ENCODE measurements at places on chromosomes 3 and 15.
A peak's percentile ranks its signal among the peaks of the same experiment; 100 is the strongest.

DNA sequence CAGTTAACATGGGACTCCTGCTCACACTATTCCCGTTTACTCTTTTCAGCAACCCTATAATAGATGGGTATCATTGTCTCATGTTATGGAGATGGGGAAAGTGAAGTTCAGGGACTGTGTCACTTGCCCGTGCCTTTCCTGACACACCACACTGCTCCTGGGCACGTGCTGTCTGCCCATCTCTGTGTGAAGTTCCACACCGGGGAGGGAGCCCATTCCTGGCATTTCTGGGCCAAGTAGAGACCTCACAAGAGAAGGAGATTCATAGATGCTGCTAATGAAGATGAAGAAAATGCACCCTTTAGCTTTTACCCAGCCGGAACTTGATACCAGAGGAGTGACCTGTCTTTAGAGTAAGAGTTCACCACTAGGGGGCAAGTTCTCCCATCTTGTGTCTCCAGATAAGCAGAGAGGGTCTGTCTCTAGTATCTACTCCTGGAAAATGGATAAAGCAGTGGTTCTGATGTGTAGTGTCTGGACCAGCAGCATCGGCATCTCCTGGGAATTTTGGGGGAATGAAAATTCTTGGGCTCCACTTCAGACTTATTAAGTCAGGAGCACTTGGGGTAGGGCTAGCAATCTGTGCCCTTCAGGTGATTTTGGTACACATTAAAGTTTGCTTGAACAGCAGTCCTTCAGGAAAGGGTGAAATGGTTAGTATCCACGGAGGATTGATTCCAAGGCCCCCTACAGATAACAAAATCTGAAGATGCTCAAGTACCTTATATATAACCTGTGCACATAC, 2.0 kb upstream of the TOPBP1 start:
- peak; percentile 77 for DNase-seq

- DNase-seq: no peak
These were observed 27.1 kb upstream of the GALNT15 start for GRCh38 chr3:16147220-16147994.

DNA sequence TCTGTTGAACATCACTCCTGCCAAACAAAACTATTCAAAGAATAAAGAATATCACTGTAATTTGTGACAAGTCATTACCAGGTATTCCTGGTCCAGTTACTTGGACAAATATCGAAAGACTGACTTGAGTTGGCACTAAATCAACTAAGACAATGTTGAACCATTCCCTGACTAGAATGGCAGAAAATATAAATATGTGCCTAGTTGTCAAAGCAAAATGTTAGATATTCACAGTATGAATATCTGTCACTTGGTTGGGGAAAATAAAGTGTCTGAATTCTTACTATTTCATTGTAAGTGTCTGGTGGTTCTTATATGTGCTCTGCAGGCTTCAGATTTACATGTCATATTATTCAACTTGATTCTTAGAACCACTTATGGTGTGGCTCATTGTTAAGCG, 470.2 kb downstream of the NAALADL2 start:
- no peak for DNase-seq

- DNase-seq: no peak
These were observed 40.7 kb downstream of the PTPN9 start for GRCh38 chr15:75538376-75538775.

DNA sequence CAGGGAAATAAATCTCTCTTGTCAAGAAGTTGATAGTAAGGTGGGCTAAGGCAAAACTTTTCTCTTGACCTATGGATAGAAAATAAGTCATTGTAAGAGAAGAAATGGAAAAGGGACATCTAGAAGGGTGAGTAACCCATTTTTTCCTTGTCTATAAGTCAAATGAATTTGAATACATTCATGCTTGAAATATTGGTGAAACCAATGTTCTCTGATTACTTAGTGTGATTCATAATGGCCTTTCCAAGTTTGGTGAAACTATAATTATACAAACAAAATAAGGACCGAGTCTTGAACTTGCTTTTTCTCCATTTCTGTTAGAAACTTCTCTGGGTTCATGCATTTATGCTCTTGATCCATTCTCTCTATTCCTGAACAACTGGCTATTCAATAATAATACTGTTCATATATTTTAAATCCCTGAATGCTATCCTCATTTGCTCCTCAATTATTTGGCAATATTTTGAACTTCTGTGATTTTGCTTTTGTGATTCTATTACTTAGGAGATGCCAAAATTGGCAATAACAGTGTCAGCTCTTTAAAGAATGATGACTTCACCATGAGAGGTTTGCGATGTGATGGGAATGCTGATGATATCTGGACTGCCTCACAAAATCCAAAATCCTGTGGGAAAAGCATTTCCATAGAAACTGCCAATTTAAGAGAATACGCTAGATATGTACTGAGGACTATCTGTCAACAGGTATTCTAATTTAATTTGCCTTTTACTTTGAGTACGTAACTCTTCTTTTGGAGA, 12.3 kb downstream of the P2RY12 start:
- no peak for DNase-seq

- DNase-seq: peak; percentile 41
These were observed 37.5 kb downstream of the NBEAL2 start for GRCh38 chr3:47016934-47017435.

GRCh38 chr3:17154941-17155340, 270.2 kb downstream of the PLCL2 start:
- no peak for DNase-seq

GRCh38 chr15:36550650-36551049, 28.8 kb upstream of the CDIN1 start:
- DNase-seq: no peak

GRCh38 chr3:157065201-157065600, 94.7 kb downstream of the CCNL1 start:
- DNase-seq: no peak

DNA sequence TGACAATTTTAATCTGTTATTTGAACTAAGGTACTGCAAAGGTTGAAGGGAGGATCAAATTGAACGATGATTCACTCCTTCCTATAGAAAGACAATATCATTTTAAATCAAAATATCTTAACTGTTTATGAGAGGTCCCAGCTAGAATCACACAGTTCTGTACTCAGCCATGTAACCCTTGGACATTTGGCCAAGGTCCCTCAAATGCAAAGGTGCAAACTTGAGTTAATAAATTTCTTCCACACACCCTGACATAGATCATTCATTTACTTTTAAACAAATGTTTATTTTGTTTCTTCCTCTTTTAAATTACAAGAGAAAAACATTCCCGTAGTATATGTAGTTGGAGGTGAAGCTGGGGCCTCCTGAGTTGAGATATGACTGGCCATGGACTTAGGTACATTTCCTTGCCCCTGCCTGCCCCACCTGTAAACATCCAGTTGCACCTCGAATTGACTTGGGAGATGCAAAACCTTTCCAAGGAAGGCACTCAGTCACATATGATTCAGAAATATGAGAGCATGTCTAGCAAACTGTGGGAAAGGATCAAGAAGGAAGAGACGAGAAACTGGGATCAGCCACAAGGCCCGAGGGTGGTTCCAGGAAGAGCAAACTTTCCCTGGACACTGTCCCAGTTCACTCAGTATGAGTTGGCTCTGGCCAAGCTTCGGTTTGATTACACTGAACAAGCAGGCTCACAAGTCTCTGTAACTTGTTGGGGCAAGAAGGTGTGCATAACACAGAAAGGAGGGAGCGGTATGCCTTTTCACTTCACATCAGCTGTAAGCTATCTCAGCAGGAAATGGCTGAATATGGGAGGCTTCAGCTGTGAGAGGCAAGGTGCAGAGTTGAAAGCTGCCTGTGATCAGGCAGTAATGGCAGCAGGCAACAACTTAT, 6.7 kb downstream of the TNFSF10 start:
- no peak for DNase-seq

DNA sequence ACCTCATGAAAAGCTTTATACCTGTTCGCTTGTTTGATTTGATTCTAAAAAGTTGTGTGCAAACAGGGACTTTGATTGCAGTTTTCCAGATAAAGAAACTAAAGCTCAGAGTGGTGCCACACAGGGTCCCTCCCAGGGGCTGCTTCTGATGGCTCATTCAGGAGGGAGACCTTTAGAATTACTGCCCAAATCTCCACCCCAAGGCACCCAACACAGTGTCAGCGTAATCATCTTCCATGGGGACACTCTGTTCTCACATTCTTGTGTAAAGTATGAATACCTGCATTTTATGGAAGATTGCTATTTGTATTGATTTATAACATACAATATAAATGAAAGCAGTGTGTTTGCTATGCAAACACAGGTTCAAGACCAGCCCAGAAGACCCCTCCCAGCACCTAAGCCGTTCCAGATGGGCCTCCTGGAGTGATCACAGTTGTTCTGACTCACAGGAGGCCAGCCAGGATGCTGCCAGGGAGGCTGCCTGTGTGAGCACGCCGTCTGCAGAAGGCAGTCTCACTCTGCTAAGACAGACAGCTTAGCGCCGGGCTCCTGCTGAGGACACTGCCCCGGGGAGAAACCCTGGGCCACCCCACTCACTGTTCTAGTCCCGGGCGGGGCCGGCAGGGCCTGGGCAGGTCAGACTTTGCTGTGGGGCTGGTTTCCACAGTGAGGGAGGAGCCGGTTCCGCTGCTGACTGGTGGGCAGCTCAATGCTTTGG, 185.6 kb downstream of the FAM43A start:
- DNase-seq: no peak

- DNase-seq: peak; percentile 3
These were observed 142.7 kb downstream of the MEGF11 start for GRCh38 chr15:66110864-66111263.

DNA sequence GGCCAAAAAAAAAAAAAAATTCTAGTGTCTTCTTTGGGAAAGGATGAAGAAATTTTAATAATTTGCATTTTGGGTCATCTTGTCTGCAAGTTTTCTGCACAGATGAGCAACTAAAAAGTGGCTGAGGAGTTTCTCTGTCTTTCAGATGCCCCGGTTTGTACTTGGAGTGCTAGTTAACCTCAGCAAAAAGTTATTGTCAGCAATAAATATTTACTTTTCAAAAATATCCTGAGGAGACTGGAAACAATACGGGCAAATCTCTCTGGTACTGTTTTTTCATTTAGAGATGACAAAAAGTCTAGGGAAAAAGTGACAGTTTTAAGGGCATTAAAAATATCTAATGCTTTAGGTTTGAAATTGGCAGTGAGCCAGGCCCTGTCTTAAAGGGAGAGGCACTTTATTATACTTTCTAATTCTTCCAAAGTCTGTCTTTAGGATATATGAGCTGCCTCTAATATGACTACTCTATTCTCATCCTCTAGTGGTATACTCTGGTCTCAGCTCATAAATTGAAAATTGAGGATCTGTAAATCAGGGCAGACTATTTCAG, 436.0 kb upstream of the NR2F2 start:
- no peak for DNase-seq

- no peak for DNase-seq
These were observed 117.6 kb downstream of the PDE8A start for GRCh38 chr15:85099195-85099803.

GRCh38 chr3:177448987-177449359, 251.7 kb upstream of the TBL1XR1 start:
- DNase-seq: no peak

DNA sequence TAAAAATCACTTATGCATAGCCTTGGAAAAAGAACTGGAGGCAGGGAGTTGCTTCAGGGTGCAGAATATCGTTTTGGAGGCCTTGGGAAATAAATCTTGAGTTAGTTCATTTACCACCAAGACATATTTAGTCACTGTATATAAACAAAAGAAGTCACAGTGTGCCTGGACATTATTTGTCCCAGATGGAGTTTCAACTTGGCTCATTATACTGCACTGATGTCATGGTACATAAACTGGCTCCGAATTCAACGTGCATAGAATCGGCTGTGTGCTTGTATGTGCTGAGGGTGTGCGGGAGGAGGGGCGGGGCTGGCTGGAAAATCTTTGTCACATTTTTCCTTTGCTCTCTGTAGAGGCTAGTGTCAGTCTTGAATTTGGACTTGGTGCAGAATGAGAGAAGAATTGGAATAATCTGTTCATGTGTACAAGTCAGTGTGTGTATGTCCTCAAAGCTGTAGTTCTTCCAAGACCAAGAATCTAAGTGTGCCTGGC, 86.6 kb downstream of the FNDC3B start:
- DNase-seq: no peak

- DNase-seq: no peak
These were observed 1362.8 kb downstream of the ROBO2 start for GRCh38 chr3:78402720-78403119.

- DNase-seq: no peak
These were observed 356.0 kb upstream of the RBMS3 start for GRCh38 chr3:28924744-28925360.

- DNase-seq: no peak
These were observed 65.4 kb downstream of the DHX30 start for GRCh38 chr3:47868306-47868705.

GRCh38 chr3:193552923-193553322, 1.8 kb downstream of the ATP13A4 start:
- DNase-seq: no peak

DNA sequence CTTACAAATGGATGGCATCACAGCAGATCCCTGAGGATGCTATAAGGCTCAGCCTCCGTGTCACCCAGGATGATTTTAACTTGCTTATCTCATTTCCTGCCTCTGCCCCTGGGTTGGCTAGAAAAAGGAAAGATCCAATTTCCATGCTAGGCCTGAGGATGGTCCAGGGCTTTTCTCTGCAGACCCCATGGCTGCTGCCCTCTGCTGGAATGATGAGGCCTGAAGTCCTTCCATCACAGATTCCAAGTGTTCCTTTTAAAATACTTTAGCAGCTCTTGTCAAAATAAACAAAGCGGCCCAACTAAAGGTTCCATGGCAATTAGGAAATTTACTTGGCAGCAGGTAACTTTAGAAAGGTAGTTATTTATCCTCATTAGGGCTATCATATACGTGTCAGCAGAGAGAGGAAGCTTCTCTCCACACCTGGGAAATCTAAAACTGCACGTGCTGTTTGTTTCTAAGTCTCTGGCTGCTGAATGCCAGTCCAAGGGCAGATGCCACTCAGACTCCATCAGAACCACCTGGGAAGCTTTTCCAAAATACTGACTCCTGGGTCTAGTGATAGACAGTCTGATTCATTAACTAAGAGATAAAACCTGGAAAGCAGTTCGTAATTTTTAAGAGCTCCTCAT, 401.9 kb upstream of the IL12A start:
- DNase-seq: no peak

DNA sequence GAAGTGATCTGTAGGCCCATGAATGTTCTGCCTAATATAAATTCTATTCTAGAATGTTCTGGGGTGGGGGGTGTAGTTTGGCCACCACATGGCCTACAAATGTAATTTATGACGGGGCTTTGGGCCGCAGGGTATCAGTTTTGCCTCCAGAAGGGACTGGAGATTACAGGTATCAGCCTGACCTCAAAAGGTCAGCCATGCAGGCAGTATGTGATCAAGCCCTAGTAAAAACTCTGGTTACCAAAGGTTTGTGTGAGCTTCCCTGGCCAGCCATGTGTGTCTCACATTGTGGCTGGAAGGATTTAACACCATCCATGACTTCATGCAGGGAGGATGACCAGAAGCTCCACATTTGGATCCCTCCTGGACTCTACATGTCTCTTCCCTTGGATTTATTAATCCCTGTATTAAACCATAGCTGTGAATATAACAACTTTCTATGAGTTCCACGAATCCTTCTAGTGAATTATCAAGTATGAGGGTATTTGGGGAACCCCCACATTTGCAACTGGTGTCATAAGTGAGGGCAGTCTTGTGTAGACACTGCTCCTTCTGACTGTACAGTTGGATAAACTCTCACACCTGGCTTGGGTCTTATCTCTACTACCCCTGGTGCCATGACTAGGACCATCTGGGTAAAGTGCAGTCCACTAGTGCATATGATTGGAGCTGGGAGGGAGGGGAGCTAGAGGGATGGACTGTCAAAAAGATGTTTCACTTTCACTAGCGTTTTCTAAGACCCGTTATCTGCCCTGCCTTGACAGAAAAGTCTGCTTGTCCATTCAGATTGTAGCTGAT, 50.0 kb upstream of the RFX7 start:
- DNase-seq: no peak

GRCh38 chr3:181839039-181839915, 127.6 kb downstream of the SOX2 start:
- no peak for DNase-seq

Measured in suppressor macrophage treated with lipopolysaccharide for 4 hours (primary cell).